ENCODE measurements at places on chromosomes 3 and 15. TPM values are rescaled to one million over a fixed set of nuclear protein-coding genes. Genes with fewer than 3 reads are reported as not detected.

- no peak for DNase-seq
Observed at GRCh38 chr3:133962849-133963248, 66.9 kb downstream of the SLCO2A1 start.

- DNase-seq, result no peak
Observed at GRCh38 chr3:24605511-24606028, 110.9 kb upstream of the THRB start.

GRCh38 chr15:86201313-86202008, 121.8 kb downstream of the AGBL1 start:
- no peak for DNase-seq

GRCh38 chr3:23219552-23219951, 16.4 kb downstream of the UBE2E2 start:
- no peak for DNase-seq

DNA sequence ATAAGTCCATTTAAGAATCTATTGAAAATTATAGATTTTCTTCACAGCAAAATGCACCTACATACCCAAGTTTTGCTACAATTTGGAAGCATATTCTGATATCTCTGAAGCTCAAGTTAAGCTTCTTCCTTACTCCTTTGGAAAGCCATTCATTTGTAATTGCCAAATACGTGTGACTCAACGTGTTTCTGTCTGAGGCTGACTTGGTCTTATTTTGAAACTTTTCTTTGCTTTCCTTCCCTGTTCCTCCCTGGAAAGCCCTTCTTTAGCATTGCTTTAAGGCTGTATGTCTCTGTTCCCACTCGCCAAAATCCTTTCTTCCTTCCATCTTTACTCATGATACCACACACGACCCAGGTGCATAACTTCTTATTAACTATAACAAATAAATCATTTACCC, 232.0 kb downstream of the ZBBX start:
- DNase-seq, result no peak

DNA sequence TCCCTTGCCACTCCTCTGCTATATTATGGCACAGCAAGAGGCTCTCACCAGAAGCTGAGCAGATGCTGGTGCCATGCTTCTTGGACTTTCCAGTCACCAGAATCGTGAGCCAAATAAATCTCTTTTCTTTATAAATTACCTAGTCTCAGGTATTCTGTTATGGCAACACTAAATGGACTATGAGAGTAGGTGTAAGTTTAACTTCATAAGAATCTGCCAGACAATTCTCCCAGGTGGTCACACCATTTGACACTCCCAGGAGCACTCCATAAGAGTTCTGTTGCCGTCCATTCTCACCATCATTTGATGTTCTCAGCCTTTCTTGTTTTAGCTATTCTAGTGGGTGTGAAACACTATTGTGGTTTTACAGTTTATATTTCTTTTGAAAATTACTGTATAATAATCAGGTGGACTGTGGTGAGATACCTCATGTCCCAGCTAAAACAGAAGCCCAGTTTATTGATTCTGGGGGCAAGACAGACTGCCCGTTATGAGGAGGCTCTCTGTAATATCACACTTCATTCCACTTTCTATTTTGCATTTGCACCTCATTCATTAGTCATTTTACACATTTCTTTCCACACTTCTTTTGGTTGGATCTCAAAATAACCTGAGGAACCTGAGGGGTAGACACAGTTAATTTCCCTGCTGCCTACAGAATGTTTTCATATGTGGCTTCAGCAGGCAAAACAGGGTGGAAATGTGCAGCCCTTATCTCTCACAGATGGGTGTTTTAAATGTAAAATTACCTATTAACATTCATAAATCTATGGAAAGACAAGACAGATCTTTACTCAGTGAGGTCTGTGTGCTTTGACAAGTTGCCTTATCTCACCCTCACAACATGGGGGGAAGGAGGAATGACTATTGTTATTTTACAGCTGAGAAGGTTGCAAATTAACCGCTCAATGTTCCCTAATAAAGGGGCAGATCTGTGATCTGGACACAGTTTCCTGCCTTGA, 42.1 kb downstream of the CDCP1 start:
- no peak for DNase-seq

- DNase-seq, result no peak
Observed at GRCh38 chr3:23640471-23641146, 165.1 kb upstream of the UBE2E1 start.

- no peak for DNase-seq
Observed at GRCh38 chr3:33898901-33899300, 100.5 kb downstream of the PDCD6IP start.

DNA sequence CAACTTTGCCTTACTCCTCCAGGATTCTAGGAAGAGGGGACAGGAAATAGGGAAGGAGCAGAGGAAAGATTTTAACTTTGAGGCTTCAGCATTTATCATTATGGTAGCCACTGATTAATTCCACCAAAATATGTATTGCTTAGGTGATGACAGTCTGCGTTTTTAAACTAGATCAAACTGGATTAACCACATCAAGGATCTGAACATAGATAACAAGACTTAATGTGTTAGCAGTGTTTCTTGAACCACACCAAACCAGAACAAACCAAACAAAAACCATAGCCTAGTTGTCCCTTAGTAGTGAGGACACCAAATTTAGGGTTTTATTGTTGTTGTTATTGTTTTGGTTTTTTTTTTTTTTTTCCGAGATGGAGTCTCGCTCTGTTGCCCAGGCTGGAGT, 113.5 kb upstream of the LMOD3 start:
- DNase-seq, result no peak

- no peak for DNase-seq
Observed at GRCh38 chr3:136750897-136751315, 1.3 kb downstream of the STAG1 start.

GRCh38 chr3:135944831-135945230, 20.7 kb upstream of the PPP2R3A start:
- no peak for DNase-seq

DNA sequence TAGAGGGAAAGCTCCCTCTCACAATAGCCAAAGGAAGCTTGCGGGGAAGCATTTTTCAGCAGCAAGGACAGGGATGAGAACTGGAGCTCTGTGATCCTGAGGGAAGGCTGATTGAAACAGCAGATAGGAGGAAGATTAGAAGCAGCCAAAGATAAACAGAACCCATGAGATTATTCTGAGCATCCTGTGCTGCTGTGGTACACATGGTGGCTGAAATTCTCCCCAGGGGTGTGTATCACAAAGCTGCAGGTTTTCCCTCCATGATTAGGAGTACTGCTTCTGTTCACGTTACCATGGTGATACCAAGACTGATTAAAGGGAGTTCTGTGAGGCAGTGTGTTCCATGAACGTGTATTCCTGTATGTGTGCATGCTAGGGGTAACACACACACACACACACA, 30.3 kb upstream of the PSMD6 start:
- peak; percentile 73 for DNase-seq

DNA sequence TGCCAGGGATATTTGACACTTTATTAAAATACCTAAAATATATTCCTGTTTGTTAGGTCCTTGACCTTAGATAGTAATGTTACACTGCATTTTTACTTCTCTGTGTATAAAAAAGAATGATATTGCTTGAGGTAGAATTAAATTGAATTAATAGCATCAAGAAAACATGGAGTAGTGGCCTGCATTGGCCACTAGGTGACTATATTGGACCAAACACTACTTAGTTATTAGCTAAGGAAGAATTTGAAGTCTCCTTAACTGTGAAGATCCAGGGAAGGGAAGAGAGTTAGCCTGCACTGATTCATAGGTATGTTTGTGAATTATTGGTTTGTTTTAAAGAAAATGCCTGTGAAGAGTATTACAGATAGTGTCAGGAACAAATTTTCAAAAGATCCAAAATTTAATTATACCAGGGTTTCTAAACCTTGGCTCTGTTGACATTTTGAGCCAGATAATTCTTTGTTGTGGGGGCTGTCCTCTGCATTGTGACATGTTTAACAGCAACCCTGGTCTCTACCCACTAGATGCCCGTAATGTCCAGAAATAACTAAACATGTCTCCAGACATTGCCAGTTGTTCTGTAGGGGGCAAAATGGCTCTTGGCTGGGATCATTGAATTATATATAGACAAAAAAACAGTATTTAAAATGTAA, 103.6 kb upstream of the THSD4 start:
- DNase-seq, result peak; percentile 6

DNA sequence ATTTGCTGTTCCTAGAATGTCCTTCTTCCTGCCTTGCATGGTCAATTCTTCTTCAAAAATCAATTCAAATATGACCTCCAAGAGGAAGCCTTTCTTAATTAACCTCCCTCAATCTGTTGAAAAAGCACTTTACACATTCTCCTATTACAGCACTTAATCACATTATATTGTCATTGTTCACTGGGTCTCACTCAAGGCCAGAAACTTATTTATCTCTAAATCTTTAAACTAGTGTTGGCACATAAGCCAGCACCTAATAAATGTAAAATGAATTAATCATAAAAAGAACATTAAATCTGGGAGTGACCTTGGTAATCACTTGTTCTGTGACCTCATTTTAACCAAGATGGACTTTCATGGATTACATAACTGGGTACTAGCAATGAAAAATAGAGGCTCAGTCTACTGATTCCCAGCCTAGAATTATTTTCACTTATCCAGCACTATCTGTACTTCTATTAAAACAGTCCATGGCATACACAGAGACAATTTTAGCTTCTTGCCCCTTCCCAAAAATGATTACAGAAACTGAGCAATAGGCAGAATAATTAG, 22.1 kb downstream of the MSL2 start:
- no peak for DNase-seq

- no peak for DNase-seq
Observed at GRCh38 chr3:171522651-171523050, 62.4 kb upstream of the TNIK start.

DNA sequence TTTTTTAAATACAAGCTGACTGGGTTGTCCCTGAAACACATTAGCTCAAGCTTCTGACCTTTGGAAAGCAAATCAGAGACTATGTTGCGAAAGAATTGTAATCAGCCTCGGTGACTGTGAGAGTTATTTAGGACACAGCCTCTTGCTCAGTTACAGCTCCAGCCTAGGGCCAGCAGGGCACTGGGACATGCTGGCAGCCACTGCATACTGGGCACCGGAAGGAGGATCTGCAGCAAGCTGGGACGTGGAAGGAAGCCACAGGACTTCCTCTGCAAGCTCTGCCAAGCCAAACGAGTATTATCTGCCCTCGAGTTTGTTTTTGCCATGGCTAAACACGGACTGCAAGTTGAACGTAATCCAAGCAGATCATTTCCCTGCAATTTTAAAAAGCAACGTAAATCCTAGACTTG, 24.4 kb upstream of the COPG1 start:
- DNase-seq, result peak; percentile 73

DNA sequence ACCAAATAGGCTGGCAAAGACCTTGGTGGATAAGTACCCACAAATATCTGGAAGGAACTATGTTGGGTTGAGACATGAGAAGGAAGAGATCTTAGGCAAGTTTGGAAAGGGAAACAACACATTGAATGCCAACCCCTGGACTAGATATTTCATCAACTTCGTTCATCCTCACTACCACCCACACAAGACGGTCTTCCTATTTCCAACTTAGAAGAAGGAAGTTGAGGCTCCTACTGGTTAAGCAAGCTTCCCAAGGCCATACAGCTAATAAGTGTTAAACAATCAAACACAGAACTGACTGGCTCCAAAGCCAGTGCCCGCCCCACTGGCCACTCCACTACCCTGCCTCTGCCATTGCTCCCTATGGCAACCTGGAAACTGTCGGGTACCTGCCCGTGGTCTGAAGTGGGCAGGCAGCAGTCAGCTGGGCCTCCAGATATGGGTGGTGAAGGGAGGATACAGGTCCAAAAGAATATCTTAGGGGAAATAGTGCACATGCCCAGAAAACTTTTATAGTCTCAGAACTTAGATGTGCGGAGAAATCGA, 94.9 kb downstream of the LIPC start:
- DNase-seq, result no peak

DNA sequence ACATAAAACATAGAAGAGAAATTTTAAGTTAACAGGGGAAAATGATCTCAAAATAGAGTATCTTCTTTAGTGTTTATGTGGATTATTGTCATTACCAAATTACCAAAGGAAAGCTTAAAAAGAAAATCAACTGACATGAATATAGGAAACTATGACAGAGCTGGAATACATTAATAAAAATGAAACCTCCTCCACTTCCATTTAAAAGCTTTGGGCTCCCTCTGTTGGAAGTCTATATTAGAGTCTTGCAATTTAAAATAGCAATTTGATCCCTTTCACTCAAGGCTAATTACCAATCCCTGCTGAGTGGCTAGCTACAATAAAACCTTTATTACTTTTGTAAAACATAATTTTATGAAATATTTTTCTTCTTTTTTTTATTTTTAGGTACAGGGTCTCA, 61.4 kb upstream of the IMPG2 start:
- DNase-seq, result peak; percentile 25

GRCh38 chr3:122092460-122093165, 37.5 kb downstream of the CD86 start:
- DNase-seq, result no peak

- no peak for DNase-seq
Observed at GRCh38 chr3:31841515-31841914, 139.5 kb downstream of the OSBPL10 start.

- DNase-seq, result no peak
Observed at GRCh38 chr15:58521293-58521991, 89.7 kb downstream of the LIPC start.

GRCh38 chr3:46717447-46718231, at the start of gene PRSS50:
TSS of gene PRSS50 (minus strand) at chr3:46717869. CDS start at chr3:46717824, 45 bp downstream.
- peak; percentile 68 for DNase-seq

DNA sequence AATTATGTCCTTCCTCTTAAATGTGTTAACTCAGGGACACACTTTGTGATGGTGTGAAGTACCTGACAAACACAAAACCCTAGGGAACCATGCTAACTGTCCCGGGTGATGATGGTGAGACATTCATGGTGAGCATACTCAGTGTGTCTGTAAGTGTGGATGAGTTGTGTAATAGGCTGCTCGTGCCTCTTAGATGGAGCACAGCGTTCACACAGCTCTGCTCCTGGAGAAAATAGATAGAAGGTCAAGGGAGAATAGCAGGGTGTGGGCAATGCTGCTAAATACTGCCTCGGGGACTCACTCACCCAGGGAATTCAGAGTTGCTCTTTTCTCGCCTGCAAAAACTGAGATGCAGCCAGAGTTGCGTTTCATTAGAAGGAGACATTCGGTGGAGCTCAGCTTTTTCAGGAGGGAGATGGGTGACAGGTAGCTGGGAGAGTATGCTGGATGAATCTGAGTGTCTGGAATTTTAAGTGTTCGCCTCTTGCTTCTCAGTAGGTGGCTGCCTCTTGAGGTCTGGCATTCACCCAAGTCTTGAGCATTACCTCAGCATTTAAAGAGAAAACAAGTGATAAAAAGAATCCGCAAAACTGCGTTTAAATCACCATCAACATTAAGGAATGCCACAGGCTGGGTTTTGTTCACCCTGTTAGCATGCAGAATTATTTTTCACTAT, 813.2 kb downstream of the AGBL1 start:
- DNase-seq, result no peak

GRCh38 chr3:77530870-77531269, 491.0 kb downstream of the ROBO2 start:
- no peak for DNase-seq

The COL8A1 gene
- polyA plus RNA-seq, result 16.7 TPM

The OSBPL10 gene
- polyA plus RNA-seq, result 0.12 TPM

The TNFAIP8L3 gene
- polyA plus RNA-seq, result 0.08 TPM

The ZNF774 gene
- 1.6 TPM for polyA plus RNA-seq

The SYNPR gene
- not detected for polyA plus RNA-seq

The LAMB2 gene
- 318 TPM for polyA plus RNA-seq

The ARL13B gene
- polyA plus RNA-seq, result 6.4 TPM

The ZCWPW2 gene
- 0.13 TPM for polyA plus RNA-seq

The MESP2 gene
- 0.21 TPM for polyA plus RNA-seq
